K562 (cell line): ENCODE measurements at places on chromosomes 7 and 10.

DNA sequence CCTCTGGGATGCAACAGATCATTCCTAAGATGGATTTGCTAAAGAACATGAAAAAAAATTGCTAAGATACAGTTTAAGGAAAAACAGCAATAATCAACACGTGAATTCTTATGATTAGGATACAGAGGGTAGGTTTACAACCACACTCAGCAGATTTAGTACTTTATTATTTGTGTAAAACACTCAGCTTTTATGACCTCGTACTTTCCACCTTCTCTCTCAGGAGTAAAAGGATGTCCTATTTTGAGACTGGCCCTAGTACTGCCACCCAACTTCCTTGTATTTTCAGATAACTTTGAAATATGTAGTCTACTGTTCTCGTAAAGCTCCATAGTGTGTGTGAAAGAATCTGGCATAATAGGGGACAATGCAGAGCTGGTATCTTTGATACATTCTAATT is 186.1 kb downstream of the ARL4A start:
- DNase-seq: no peak

DNA sequence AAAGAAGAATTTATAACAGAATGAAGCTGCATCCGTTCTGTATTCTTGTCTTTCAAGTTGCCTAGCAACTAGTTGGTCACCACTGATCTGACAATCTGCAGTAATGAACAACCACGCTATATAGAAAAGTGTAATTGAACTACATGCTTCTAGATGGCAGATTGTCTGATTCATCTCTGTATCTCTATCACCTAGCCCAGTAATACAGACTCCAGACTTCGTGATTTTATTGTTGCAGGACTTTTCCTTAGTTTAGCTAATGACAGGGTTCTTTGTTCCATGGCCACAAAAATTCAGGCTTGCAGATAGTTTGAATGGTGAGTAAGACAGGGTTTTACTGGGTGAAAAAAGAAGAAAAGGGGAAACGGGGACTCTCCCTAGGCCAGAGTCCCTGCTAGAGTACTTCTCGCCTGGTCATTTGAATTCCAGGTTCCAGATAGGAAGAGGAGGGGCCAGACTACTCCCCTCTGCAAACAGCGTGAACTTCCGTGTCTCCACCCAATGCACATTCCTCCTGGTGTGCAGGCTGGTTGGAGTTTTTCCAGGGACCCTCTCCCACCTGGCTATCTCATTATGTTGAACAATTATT is 45.9 kb downstream of the COL1A2 start:
- DNase-seq: no peak

- no peak for DNase-seq
Observed at GRCh38 chr7:95432606-95433005, 2.2 kb downstream of the PON2 start.

- DNase-seq: peak; percentile 51
Observed at GRCh38 chr7:47227762-47228177, 354.1 kb downstream of the TNS3 start.

DNA sequence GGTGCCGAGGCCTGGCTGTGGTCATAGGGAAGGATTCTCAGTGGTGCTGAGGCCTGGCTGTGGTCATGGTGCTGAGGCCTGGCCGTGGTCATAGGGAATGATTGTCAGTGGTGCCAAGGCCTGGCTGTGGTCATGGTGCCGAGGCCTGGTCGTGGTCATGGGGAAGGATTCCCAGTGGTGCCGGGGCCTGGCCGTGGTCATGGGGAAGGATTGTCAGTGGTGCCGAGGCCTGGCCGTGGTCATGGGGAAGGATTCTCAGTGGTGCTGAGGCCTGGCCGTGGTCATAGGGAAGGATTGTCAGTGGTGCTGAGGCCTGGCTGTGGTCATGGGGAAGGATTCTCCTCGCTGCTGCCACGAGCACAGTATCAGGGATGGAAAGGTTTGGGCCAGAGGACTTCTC is 327.3 kb downstream of the ADARB2 start:
- no peak for DNase-seq

DNA sequence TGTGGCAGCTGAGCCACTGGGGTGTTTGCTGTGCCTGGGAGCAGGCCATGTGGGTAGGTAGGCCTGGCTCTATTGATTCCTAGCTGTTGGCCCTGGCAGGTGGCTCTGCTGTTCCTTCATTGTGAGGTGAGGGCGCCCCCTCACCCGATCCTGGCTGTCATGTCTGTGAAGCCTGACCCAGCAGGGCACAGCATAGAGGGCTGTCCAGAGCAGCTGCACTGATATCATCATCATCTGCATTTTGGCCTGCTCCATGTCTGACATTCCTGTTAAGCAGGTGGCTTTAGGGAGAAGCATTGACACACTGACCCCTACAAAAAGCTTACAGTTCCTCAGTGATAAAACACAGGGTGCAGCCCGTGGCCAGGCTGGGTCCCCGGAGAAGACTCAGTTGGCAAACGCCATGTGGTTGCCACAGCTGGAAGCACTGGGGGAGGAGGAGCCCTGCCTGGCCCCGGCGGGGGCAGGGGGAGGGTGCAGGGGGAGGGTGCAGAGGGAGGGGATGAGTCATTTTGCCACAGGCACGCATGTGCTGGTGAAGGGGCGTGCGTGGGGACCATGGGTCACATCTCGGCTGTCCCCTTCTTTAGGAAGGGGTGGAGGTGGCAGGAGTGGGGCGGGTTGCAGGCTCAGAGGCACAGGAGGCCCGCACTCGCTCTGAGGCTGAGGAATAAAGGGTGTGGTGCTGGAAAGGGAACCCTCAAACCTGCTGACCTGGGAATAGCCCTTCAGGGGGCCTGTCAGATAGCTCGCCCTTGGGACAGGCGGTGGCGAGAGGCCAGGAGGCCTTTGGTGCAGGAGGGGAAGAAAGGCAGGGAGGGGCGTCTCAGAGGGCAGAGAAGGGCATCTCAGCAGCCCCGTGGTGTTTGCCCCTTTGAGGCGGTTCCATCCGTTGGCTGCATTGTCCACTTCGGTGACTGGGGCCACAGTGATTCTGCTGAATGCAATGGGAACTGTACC is 31.6 kb downstream of the IKZF1 start:
- DNase-seq: peak; percentile 79

- no peak for DNase-seq
Observed at GRCh38 chr10:68362590-68362989, 29.9 kb upstream of the PBLD start.

DNA sequence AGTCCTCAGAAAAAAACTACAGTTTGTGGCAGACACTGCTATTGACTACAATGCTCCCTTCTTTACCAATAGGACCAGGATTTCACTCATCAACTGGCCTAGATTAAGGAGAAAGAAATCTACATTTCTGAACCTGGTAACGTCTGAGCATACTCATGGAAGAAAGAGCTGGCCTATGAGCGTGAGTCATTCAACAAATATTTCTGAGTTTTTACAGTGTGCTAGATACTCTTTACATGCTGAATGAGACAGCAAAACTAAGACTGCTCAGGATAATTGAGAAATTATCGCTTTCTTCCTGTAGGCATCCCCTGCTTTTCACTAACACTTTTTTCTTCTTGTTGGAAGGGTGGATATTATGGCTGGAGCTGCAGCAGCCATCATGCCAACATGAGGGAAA is 609.7 kb downstream of the TNS3 start:
- no peak for DNase-seq

DNA sequence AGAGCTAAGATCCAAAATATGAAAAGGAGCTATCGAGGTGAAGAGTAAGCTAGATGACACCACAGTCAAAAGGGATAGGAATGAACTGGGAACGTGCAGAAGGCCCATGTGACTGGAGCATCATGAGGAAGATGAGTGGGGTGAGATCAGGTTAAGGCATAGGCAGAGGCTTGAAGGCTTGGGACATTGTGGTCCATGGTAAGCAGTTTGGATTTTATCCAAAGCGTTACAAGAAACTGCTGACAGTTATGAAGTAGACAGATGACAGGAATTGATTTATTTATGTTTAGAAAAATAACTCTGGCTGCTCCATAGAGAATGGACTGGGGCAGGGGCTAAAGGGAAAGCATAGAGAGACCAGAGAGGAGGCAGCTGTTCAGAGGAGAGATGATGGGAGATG is 18.1 kb upstream of the PANK1 start:
- DNase-seq: no peak

DNA sequence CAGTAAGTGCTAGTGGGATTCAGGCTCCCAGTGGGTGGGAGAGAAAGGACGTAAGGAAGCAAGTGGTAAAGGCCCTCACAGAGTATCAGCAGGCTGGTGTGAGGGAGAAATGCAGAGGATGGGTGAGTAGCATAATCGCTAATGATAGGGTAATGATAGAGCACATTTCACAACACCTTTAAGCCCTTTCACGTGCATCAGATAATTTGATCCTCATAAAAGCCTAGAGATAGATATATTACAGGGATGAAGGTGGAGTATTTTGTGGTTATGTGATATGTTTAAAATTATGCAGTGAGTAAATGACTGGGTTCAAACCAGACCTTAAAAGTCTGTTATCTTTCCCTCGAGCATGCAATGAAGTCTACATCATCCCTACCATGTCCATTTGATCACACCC is 10.3 kb downstream of the LEP start:
- no peak for DNase-seq

DNA sequence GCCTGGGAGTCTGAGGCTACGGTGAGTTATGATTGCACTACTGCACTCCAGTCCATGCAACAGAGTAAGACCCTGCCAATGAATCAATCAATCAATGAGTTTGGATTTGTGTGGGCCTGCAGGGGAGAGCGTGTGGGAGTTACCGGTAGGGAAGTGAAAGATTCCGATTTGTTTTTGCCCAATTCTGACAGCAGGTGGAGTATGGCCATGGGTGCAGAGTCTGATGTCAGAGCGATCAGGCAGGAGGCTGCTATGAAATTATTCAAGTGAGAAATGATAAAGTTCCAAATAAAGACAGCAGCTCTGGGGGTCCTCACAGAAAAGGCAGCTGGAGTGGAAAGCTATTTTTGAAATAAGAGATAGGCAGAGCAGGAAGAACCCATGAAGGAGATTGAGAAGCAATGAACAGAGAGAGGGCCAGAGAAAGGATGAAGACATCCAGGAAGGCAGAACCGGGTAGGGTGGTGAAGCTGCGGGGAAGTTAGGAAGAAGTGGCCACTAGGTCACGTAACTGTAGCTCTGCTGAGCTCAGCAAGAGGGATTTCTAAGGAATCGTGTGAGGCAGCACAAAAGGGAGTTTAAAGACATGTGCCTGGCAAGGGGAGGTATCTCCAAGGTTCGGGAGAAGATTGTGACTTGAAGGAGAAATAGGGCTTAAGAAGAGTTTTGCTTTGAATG is 93.7 kb upstream of the NMT2 start:
- no peak for DNase-seq

GRCh38 chr7:7136466-7137381 is 45.6 kb upstream of the C1GALT1 start:
- no peak for DNase-seq

GRCh38 chr10:10096296-10096695 is 921.4 kb upstream of the CELF2 start:
- DNase-seq: no peak

- no peak for DNase-seq
Observed at GRCh38 chr7:133303931-133304330, 51.1 kb downstream of the EXOC4 start.

- DNase-seq: no peak
Observed at GRCh38 chr10:131403936-131404335, 92.4 kb upstream of the TCERG1L start.

DNA sequence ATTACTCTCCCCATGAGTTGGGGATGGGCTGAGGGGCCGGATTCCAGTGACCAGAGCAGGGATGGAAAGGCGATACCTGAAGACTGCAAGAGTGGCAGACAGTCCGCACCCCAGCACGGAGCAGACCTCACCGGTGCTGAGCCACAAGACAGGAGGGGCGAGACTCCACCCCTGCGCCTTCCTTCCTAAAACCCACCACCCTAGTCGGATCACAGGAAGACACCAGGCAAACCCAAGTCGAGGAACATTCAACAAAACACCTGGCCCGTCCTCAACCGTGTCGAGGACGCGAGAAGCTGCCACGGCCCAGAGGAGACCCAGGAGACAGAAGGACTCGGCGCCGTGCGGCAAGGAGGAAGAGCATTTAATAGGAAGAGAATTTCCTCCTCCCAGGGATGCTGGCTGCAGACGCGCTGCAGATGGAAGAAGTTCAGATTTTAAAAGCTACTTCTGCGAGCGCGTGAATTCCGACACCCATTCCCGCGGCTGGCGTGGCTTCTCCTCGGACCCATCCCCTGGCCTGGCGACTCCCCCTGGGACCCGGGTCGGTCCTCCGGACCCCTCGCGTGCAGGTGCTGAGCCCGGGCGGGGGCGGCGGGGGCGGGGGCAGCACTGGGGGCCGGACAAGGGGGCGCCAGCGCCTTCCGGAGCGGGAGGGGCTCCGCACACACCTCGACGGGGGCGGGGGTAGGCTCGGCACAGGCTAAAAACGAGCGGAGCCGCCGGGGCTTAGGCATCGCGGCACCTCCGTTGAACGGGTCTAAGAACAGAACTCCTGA is 563 bp upstream of the UTF1 start:
- no peak for DNase-seq

GRCh38 chr7:38367301-38367890 is 94.0 kb upstream of the TARP start:
- no peak for DNase-seq

- DNase-seq: no peak
Observed at GRCh38 chr10:129272176-129272575, 194.9 kb upstream of the MGMT start.

- DNase-seq: no peak
Observed at GRCh38 chr10:37476285-37476684, 350.9 kb downstream of the ANKRD30A start.

DNA sequence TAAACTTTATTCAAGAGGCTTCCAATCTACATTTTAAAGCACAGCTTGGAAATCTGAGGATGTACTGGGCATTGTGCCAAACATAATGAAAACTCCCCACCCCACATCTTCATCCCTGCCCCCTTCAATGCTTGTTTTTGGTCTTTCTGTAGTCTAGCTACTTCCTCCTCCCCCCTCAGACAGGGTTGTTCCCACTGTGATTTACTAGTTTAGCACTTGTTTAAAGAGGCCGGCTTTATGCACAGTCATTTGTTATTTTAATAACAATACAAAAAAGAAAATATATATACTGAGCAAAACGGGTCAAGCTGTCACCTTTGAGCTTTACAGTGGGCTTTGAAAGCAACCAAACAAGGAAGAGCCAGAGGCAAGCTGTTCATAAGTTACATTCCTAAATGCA is 132.6 kb downstream of the CHRM2 start:
- no peak for DNase-seq

DNA sequence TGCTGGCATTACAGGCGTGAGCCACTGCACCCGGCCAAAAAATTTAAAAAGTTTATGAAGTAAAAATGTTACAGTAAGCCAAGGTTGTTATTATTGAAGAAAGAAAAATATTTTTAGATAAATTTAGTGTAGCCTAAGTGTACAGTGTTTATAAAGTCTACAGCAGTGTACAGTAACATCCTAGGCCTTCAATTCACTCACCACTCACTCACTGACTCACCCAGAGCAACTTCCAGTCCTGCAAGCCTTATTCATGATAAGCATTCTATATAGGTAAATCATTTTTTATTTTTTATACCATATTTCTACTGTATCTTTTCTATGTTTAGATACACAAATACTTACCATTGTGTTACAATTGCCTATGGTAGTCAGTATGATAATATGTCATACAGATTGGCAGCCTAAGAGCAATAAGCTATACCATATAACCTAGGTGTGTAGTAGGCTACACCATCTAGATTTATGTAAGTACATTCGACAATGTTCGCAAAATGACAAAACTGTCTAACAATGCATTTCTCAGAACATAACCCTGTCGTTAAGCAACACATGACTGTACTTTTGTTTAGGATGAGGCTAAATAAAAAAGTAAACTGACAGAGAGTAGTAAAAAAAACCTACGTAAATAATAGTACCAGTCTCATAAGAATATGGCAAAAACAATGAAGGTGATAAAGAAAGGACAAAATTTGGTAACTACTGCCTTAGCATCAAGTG is 77.8 kb upstream of the FAM133B start:
- DNase-seq: no peak

- DNase-seq: peak; percentile 67
Observed at GRCh38 chr7:50304911-50305582, 531 bp downstream of the IKZF1 start.
